Naive thymus-derived CD4-positive, alpha-beta T cell (primary cell): ENCODE measurements at places on chromosomes 11 and 22. TPM values are rescaled to one million over a fixed set of nuclear protein-coding genes. Genes with fewer than 3 reads are reported as not detected.

GRCh38 chr11:71065841-71066240, 186.5 kb downstream of the SHANK2 start:
- H3K27ac ChIP-seq = no peak overlapping the region
- H3K27me3 ChIP-seq = no peaks in the 10 kb centered on the region
- no peak overlapping the region for H3K4me3 ChIP-seq
- no peaks in the 10 kb centered on the region for H3K4me1 ChIP-seq

DNA sequence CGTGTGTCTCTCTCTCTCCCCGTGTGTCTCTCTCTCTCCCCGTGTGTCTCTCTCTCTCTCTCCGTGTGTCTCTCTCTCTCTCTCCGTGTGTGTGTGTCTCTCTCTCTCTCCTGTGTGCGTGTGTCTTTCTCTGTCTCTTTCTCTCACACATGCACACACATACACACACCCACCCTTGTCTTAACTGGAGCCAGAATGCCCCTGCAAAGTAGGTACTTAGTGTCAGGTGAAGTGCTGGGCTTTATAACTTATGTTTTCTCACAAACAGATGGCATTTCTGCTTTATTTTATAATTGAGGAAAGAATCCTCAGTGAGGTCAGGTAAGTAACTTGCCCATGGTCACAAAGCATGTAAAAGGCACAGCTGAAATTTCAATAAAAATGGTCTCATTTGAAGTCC, 106.0 kb downstream of the CSNK2A3 start:
- H3K4me1 ChIP-seq = peaks cover 20% of the 10 kb centered on the region
- no peak for DNase-seq
- H3K4me3 ChIP-seq = no peak overlapping the region
- H3K27ac ChIP-seq = no peak overlapping the region
- no peaks in the 10 kb centered on the region for H3K27me3 ChIP-seq

GRCh38 chr11:111452146-111452545, 60.0 kb downstream of the BTG4 start:
- no peaks in the 10 kb centered on the region for H3K36me3 ChIP-seq
- H3K27ac ChIP-seq = no peak overlapping the region
- DNase-seq = no peak
- no peak overlapping the region for H3K4me3 ChIP-seq
- H3K4me1 ChIP-seq = no peaks in the 10 kb centered on the region

Gene LARGE1
- total RNA-seq = 3.4 TPM

Gene LRRC51
- 4.9 TPM for total RNA-seq
